ENCODE measurements at places on chromosomes 6 and 20. TPM values are rescaled to one million over a fixed set of nuclear protein-coding genes. Genes with fewer than 3 reads are reported as not detected.

The FIG4 gene
- 14.0 TPM for total RNA-seq

The FAM209A gene
- not detected for total RNA-seq

The ZNF76 gene
- 26.0 TPM for total RNA-seq

The CCM2L gene
- 52.6 TPM for total RNA-seq

The MUC22 gene
- not detected for total RNA-seq

The GSTA3 gene
- not detected for total RNA-seq

The FOXA2 gene
- total RNA-seq, result not detected

The ME1 gene
- total RNA-seq, result not detected

The MLIP gene
- not detected for total RNA-seq

The DEFB124 gene
- total RNA-seq, result not detected

The SPO11 gene
- not detected for total RNA-seq

The SLC32A1 gene
- not detected for total RNA-seq

The SMPDL3A gene
- 1.2 TPM for total RNA-seq

The CD24 gene
- total RNA-seq, result 1.3 TPM

The LAMA4 gene
- 2.3 TPM for total RNA-seq

The ADGB gene
- not detected for total RNA-seq

The CENPW gene
- total RNA-seq, result 27.8 TPM

Data from G401 (cell line).